ENCODE measurements at places on chromosomes 11 and 22. TPM values are rescaled to one million over a fixed set of nuclear protein-coding genes. Genes with fewer than 3 reads are reported as not detected.

RAB39A gene
- under 0.01 TPM for total RNA-seq

C11orf21 gene
- not detected for total RNA-seq

MIOX gene
- total RNA-seq = not detected

PLEKHB1 gene
- total RNA-seq = 0.22 TPM

TMEM121B gene
- total RNA-seq = under 0.01 TPM

OR4D5 gene
- not detected for total RNA-seq

KRTAP5-10 gene
- not detected for total RNA-seq

APIP gene
- 16.7 TPM for total RNA-seq

OR8H1 gene
- total RNA-seq = not detected

MMP8 gene
- total RNA-seq = not detected

ZC3H12C gene
- 13.8 TPM for total RNA-seq

POU2AF2 gene
- not detected for total RNA-seq

DERL3 gene
- 0.33 TPM for total RNA-seq

LIF gene
- total RNA-seq = 0.34 TPM

CD151 gene
- total RNA-seq = 587 TPM

CHST1 gene
- 0.65 TPM for total RNA-seq

SLC43A3 gene
- 15.4 TPM for total RNA-seq

F2 gene
- not detected for total RNA-seq

VSTM5 gene
- total RNA-seq = 0.09 TPM

MMP7 gene
- total RNA-seq = 0.43 TPM

SCGB1C1 gene
- not detected for total RNA-seq

GRAMD4 gene
- total RNA-seq = 41.6 TPM

TPBGL gene
- not detected for total RNA-seq

TMEM191C gene
- 0.17 TPM for total RNA-seq

DEFB131B gene
- not detected for total RNA-seq

UCP3 gene
- total RNA-seq = 0.22 TPM

WBP2NL gene
- not detected for total RNA-seq

SLC6A5 gene
- total RNA-seq = not detected

NPAS4 gene
- total RNA-seq = not detected

CDC42EP2 gene
- 8.2 TPM for total RNA-seq

SEPTIN3 gene
- 0.09 TPM for total RNA-seq

TSSK2 gene
- total RNA-seq = not detected

TENM4 gene
- 0.09 TPM for total RNA-seq

FOLR1 gene
- total RNA-seq = not detected

FERMT3 gene
- total RNA-seq = 9.3 TPM

OR5J2 gene
- not detected for total RNA-seq

OR6T1 gene
- total RNA-seq = not detected

OR2AG1 gene
- total RNA-seq = not detected

SLC15A3 gene
- 10.3 TPM for total RNA-seq

NUCB2 gene
- total RNA-seq = 47.9 TPM

ACRV1 gene
- not detected for total RNA-seq

OR10A2 gene
- not detected for total RNA-seq

HBG2 gene
- total RNA-seq = not detected

MGAT3 gene
- total RNA-seq = not detected

PDE3B gene
- 0.34 TPM for total RNA-seq

SYCE3 gene
- total RNA-seq = not detected

OR5B21 gene
- total RNA-seq = not detected

GALNT18 gene
- total RNA-seq = 196 TPM

C11orf91 gene
- total RNA-seq = 0.11 TPM

MFRP gene
- total RNA-seq = not detected
